T-helper 2 cell treated with Interferon-gamma antibody and Interleukin-4, amounts not matched to agents 5 μg/mL and 100 μg/mL, for 36 hours (primary cell): ENCODE measurements at places on chromosomes 13 and 19.

GRCh38 chr19:2552859-2553258, 76.9 kb downstream of the GADD45B start:
- peak; percentile 73 for DNase-seq

GRCh38 chr13:111913761-111914140, 153.2 kb upstream of the SOX1 start:
- DNase-seq = no peak

DNA sequence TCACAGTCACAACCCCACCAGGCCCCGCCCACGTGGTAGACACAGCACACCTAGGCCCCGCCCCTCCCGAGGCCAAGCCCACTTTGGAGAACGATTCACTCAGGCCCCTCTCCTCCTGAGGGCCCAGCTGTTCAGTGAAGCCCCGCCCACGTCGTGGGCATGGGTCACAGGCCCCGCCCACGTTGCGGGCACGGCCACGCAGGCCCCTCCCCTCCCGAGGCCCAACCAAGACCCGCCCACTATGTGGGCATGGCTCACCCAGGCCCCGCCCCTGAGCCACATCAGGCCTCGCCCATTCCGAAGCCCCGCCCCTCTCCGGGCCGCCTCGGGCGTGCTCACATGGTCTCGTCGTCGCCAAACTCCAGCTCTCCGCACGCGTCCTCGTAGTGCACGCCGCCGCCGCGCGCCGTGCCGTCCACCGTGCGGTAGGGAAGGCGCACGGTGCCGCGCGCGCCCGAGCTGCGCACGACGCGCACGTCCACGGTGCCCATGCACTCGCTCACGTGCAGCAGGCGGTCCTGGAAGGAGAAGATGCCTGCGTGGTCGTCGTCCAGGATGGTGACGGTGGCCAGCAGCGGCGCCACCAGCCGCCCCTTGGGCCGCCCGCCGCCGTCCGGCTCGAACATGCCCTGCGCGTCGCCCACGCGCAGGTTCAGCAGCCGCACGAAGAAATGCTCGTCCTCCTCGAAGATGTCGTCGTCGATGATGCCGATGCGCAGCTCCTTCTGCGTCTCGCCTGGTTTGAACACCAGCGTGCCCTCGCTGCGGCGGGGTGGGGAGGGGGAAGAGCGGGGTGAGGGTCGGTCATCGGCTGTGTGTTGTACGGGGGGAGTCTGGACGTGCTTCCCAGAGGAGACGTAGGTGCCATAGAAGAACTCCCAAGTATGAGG, 24.0 kb downstream of the SLC8A2 start:
- DNase-seq = peak; percentile 56

- DNase-seq = no peak
Measured at GRCh38 chr19:7883796-7884570, 4.3 kb upstream of the LRRC8E start.

DNA sequence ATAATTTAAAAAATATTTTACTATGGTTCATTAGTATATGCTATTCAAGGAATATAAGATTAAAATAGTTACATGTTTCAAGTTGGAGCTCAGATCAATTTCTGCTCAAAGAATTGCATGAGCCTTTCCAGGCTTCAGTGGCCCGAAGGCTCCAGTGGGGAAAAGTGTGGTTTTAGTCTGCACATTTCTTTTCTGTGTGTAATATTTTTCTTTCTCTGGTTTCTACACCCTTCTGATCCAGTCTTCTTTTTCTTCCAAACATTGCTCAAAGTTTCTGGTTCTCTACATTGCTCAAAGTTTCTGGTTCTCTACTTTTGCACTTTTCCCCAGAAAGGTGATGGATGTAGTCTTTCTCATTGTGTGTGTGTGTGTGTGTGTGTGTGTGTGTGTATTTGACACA, 64.7 kb upstream of the OXGR1 start:
- no peak for DNase-seq

- DNase-seq = no peak
Measured at GRCh38 chr13:59398127-59398526, 765.6 kb downstream of the DIAPH3 start.

GRCh38 chr19:15666883-15667282, 6.0 kb upstream of the CYP4F12 start:
- DNase-seq = no peak

GRCh38 chr19:6274756-6275155, 5.0 kb downstream of the MLLT1 start:
- DNase-seq = no peak

- DNase-seq = no peak
Measured at GRCh38 chr13:35252536-35253205, 223.8 kb downstream of the MAB21L1 start.
